ENCODE measurements at places on chromosomes 11 and 22. TPM values are rescaled to one million over a fixed set of nuclear protein-coding genes. Genes with fewer than 3 reads are reported as not detected.

DNA sequence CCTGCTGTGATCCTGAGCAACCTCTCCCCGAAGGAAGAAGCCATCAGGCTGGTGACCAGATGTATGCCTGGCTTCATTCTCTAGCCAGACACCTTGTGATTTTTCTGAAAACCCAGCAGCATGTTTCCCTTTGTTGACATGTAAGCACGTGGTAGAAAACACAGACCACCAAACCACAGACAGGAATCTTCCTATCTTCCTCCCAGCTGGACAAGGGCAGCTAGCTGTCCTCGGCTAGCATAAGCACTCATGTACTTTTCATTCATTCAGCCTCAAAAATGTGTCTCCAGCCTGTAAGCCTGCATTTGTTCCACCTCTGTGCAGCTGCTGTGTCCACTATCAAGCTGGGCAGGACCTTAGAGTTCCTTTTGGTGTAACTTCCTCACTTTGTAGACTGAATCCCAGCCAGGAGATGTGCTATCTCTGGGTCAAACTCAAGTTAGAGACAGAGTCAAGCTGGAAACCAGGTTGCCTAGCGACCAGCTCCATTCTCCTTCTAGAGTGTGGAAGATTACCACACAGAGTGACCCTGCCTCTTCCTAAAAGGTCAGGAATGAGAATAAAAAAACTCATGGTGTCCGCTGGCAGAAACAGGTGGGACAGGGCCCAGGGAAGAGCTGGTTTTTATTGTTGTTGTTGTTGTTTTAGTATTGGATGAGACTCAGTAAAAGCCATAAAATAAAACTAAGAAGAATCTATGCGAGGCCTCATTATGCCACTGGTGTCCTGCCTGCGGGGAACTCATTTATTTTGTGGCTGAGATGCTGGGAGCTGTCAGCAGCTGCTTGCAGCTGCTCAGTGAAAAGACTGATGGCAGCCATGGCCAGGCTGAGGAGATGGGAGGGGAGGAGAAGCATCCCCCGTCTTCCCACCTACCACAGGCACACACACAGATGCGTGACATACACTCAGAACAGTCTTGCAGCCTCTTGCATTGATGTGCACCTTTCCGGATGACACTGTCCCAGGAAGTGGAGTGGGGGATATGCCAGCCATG, 7.4 kb upstream of the CLMP start:
- no peak for DNase-seq

DNA sequence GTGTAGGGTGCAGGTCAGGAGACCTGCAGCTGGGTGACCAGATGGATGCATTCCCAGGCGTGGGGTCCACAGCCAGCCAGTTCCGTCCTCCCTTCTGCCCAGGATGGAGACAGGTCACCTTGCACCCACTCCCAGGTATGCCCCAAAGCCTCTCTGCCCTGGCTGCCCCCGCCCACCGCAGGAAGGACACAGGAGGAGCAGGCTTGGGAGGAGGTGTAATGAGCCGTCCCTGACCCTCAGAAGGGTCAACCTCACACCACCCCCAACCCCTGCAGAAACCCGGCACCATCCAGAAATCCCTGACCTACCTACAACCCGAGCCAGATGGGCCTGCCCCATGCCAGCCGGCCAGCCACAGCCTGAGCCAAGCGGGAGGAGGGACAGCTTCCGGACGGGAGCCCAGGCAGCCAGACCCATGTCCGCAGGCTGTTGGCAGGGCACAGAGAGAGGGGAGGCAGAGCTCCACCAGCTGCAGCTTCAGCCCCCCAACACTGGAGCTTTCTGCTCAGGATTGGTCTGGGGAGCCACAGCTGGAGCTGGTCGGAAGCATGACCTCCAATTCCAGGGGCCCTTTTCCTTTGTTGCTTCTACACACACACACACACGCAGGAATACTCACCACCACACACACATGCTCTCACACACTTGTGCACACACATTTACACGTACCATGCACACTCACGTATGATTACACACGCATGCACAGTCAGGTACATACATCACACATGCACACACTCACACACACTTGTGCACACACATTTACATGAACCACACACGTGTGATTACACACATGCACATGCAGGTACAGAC, 5.3 kb downstream of the IFITM10 start:
- no peak for DNase-seq

- no peak for DNase-seq
These were observed 566.8 kb upstream of the KIRREL3 start for GRCh38 chr11:127567237-127567932.

Gene SLCO2B1
- not detected for total RNA-seq

DNA sequence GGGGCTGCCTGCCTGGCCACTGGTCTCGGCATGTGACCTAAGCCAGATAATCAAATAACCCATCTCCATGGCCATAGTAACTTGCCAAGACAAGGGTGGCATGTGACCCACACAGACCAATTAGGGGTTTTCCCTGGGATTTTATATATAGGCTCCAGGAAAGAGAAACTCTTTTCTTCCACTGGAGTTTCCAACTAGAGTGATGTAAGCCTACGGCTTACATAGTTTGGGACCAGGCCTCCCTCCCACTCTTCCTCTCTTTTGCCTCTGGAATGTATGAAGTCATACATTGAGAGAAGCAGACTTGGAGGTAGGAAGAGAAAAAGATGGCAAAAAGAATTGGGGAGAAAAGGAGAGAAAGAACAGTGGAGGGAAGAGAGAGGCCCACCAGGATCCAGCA, 84.6 kb upstream of the LDLRAD3 start:
- no peak for DNase-seq

Gene C11orf97
- total RNA-seq: not detected

Gene SAA4
- not detected for total RNA-seq
